ENCODE measurements at places on chromosomes 1 and 21.

DNA sequence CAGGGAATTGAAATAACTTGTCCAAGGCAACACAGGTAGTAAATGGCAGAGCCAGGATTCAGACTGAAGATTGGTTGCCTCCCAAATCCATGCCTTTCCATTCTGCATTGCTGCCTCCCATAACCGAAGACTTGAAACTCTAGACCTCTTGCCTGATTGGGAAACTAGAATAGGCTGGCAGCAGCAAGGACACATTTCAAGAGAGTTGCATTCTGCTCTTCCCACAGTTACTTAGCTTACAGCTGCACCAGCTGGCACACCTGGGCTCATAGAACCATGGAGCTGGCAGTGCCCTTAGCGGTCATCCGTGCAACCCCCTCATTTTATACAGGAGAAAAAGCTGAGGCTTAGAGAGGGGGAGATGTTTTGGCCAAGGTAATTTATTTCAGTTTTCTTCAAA, 8.0 kb downstream of the TRNAU1AP start:
- no peak for DNase-seq

GRCh38 chr21:44258056-44258725, 3.5 kb downstream of the DNMT3L start:
- DNase-seq: no peak

GRCh38 chr1:192513196-192513595, 62.4 kb upstream of the RGS1 start:
- DNase-seq: no peak

DNA sequence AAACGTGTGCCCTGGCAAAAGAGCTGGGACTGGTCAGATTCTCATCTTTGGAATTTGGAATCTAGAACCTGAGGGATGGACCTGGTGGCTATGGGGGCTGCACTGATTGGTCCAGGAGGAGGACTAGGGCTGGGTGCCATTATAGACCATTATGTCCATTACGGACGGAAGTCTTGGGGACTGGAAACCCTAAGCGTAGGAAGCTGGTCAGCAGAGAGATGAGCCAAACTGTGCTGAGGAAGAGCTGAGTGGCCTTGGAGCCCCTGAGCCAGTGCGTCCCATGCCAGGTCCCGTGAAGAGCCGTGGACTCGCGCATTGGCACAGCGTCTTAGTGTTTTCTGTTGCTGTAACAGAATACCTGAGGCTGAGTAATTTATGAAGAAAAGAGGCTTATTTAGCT, 10.0 kb downstream of the MRAP start:
- no peak for DNase-seq

- DNase-seq: no peak
Measured at GRCh38 chr1:175317779-175318178, 125.2 kb upstream of the KIAA0040 start.

GRCh38 chr1:40901886-40902852, 40.0 kb upstream of the CITED4 start:
- no peak for DNase-seq

- DNase-seq: no peak
Measured at GRCh38 chr21:46392921-46393320, 65.8 kb upstream of the DIP2A start.

DNA sequence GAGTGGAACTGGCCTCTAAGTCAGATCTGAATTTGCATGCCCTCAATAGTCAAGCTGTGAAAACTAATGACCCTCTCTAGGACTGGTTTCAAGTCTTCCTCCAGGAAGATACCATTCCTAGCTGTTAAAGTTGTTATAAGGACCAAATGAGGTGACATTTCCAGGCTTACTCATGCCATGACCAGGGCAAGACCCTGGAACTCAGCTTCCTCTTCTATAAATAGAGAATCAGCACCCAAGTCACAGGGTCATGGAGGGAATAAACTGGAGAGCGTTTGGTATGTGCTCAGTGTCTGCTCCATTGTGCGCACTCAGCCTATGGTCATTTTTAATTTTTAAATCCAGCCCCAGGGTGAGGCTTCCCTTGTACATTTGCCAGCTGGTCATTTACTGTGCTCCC, 2.5 kb downstream of the S100A9 start:
- DNase-seq: no peak

DNA sequence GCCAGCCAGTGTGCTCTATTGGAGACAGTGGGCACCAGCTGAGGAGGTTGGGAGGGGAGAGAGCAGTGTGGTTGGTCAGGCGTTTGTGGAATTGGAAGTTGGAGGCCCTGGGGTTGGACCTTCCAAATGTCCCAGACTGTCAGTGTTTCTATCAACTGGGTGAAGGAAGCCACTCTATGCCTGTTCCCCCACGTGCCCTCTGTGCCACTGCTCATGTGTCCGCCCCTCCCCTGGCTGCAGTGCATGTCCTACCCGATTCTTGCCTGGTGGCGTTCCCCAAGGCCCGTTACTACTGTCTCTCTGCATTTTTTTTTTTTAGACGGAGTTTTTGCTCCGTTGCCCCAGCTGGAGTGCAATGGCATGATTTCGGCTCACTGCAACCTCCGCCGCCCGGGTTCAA, 21.1 kb downstream of the ADORA1 start:
- no peak for DNase-seq

DNA sequence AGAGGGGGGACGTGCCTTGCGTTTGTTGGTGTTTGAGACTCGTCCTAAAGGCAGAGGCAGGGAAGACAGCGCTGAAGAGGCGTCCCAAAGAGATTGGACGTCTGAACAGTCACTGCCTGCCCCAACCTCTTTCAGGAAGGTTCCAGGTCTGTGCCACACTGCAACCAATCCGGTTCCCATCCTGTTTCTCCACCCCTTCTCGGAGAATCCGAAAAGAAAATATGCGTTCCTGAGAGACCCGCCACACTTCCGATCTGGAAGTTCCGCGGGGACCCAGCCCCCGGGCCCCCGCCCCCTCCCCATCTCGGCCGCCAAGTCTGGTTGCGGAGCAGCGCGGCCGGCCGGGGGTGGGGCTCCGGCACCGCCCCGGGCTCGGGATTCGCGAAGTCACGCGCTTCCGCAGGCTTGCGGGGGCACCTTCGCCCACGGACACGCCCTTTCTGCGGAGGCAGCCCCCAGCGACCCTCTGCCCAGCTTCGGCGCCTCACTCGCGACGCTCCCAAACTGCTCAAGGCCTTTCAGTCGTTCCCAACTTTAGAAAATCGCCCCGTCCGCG, 124.5 kb upstream of the DPYD start:
- no peak for DNase-seq

Data from stimulated activated CD8-positive, alpha-beta memory T cell treated with anti-CD3 and anti-CD28 coated beads, Interleukin-2, amount 100 ng/mL, for 1 hour (primary cell).